Stimulated activated CD4-positive, alpha-beta T cell treated with anti-CD3 and anti-CD28 coated beads, Interleukin-1b, Interleukin-23, amount 100 ng/mL, for 1 hour (primary cell): ENCODE measurements at places on chromosomes 6 and 20.

- DNase-seq, result no peak
Measured at GRCh38 chr6:26520237-26520849, 17.8 kb upstream of the HMGN4 start.

- DNase-seq, result no peak
Measured at GRCh38 chr6:138086573-138087196, 20.5 kb downstream of the PERP start.

DNA sequence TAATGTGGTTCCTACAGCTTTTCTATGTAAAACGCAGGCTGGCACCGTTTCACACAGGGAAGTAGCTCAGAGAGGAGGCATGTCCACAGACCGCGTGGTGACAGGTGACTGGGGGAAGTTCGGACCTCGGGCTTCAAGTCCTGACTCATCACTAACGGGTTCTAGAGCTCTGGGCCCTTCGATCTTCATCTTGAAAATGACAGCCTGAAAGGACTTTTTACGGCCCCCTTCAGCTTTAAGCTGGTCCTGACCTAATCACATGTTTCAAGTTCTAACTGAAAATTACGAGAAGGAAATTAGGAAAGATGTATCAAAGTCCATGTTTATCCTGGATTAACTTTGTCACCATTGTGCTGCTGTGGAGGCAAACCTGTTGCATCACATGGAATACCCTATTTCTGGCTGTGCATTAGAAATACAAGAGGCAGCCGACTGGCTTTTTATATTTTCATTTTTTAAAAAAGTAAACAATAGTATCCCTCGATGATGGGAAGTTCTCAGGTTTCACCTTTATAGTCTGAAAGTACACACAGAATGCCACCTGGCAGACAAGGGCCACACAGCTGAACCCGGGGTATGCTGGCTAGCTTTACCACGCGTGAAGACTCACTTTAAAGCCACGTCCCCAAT, 2.0 kb downstream of the MAN1A1 start:
- DNase-seq, result no peak

DNA sequence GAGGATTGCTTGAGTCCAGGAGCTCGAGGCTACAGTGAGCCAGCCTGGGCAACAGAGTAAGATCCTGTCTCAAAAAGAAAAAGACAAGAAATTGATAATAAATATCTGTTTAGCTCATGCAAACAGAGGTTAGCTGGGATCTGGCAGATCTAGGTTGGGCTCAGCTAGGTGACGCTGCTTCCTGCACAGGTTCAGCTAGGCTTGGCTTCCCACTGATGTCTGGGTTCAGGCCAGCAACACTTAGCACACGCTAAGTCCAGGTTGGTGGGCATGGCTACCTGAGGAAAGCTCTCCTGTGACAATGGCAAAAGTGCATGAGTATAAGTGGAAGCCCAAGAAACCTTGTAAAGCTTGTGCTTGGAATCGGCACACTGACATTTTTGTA, 48.7 kb downstream of the RIN2 start:
- no peak for DNase-seq

DNA sequence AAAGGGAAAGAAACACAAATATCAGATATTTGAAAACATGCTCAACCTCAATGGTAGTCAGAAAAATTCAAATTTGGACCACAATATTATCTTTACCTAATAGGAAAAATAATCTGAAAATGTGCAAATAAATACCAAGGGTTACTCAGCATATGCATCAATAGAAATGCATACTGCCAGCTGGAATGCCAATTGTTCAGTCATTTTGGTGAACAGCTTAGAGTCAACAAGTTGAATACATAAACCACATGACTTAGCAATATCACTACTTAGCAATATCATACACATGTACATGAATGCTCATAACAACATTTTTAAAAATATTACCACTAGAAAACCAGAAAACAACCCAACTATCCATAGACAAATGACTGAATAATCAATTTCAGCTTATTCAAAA, 212.7 kb downstream of the PTPRK start:
- no peak for DNase-seq

- DNase-seq, result no peak
Measured at GRCh38 chr6:160128125-160128683, 6.6 kb downstream of the SLC22A1 start.

- no peak for DNase-seq
Measured at GRCh38 chr6:87364602-87365252, 20.1 kb downstream of the C6orf163 start.

- DNase-seq, result no peak
Measured at GRCh38 chr6:18352842-18353241, 34.3 kb upstream of the RNF144B start.

GRCh38 chr20:52432740-52433139, 241.2 kb upstream of the ZFP64 start:
- no peak for DNase-seq

GRCh38 chr6:159939591-159940016, 29.3 kb upstream of the IGF2R start:
- no peak for DNase-seq

DNA sequence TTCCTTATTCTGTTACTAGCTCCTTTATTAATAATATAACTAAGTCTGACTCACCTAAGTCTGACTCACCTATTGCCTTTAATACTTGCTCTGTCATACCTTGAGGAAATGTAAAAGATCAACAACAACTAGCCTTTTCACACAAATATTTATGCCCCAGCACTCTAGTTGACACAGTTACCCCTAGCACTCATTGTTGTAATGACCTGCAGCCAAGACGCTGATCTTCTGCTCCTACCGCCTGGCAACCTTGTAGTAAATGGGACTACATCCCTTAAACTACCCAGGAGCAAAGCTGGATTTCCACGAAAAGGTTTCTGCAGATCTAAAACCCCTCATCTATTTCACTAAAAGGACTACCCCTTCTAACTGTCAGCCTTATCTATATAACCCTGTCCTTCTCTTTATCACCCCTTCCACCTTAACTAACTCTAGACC, 90.0 kb downstream of the PLG start:
- no peak for DNase-seq

DNA sequence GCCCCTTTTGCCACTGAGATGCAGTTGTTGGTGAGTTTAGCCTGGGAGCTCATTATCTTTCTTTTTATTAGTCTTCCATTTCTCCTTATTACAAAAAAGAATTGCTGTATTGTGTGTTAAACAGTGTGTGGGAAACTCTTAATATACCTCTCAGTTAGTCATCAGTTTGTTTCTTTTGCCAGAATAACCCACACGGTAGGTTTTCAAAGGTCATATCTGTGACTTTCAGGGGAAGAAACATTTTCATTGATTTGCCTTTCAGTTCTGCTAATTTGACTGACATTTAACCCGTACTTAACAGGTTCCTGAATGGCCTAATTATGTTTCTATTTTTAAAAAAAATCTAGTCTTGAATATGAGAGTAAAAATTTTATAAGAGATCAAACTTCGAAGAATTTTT, 145.3 kb downstream of the KHDC1L start:
- no peak for DNase-seq

DNA sequence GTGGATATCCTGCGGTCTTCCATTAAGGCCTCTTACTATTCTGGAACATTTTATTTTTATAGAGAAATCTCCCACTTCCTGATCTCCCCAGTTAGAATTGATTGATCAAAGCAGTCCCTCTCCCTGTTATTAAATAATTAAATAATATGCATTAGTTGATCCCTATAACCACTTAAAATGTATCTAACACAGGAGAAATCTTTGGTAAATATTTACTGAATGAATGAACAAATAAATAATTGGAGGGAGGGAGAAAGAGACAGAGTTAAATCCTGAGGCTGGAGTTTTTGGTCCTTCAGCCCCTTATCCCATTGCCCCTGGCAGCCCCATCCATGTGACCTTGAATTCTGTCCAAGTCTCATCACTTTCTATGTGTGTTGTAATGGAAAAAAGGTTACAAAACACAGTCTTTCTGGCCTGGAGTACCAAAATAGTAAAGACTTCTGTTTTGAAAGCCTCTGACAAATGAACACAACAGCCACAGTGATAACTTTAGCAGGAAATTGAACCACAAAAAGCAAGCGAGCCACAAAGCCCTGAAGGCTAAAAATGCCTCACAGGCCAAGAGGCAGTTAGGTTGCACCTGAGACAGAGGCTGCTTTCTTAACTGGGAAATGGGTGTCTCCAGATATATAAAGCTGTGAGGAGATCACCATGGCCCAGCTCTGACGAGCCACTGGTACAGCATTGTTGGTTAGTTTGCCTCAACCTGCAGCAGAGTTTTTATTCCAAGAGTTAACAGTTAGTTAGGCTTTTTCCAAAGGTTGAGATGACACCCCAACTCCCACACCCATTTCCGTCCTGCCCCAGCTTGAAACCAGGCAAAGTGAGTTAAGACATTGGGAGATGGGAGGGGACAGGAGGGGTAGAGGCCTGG, 11.3 kb downstream of the NT5E start:
- DNase-seq, result no peak

GRCh38 chr6:32568561-32568960, 21.1 kb downstream of the HLA-DRB1 start:
- no peak for DNase-seq

- DNase-seq, result no peak
Measured at GRCh38 chr6:31794294-31794865, 1.2 kb downstream of the VARS1 start.

DNA sequence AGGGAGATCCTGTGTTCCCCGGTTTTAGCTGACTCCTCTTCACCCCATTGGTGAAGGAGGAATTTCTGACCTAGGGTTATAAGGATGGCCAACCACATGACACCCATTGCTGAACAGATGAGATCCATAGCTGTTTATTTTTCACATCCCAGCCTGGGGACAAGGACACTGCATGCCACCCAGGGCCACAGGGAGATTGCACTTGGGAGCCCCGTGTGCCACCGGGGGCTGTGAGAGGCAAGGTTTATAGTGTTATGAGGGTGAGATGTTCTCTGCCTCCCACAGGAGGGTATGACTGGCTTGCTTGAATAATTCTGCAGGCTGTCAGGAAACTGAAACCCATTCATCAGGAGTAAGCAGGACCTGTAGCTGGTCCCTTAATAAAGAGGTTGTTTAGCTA, 14.7 kb upstream of the SLPI start:
- no peak for DNase-seq

DNA sequence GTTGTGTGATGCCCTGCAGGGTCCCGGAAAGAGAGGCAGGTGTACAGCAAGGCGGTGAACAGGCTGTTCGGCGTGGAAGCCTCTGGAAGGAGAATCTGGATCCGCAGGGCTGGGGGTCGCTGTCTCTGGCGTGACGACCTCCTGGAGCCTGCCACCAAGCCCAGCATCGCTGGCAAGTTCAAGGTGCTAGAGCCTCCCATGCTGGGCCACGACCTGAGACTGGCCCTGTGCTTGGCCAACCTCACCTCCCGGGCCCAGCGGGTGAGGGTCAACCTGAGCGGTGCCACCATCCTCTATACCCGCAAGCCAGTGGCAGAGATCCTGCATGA, 36.5 kb downstream of the TGM6 start:
- DNase-seq, result no peak

GRCh38 chr20:41697861-41698559, 79.8 kb upstream of the CHD6 start:
- no peak for DNase-seq

GRCh38 chr6:135728589-135728988, 122.9 kb upstream of the PDE7B start:
- no peak for DNase-seq

GRCh38 chr20:20229595-20229994, 138.3 kb upstream of the INSM1 start:
- no peak for DNase-seq

DNA sequence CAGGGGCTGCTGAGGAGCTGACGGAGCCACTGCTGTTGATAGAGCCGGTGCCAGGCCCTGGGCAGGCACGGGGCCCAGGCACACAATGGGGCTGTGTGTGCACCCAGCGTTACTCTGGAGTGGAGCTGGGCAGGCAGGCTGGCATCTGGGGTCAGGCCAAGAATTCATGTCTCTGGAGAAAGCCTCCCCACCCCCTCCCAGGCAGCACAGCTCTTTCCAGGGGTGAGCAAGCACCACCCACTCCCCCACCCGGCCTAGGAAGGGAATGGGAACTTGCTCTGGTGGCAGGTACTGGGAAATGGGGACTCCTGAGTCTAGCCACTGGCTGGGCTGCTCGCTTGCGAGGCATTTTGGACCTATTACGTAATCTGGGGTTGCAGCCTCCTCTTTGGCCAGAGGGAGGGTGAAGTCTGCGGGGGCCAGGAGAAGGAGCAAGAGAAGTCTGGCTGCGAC, 22.7 kb downstream of the TFEB start:
- DNase-seq, result no peak

DNA sequence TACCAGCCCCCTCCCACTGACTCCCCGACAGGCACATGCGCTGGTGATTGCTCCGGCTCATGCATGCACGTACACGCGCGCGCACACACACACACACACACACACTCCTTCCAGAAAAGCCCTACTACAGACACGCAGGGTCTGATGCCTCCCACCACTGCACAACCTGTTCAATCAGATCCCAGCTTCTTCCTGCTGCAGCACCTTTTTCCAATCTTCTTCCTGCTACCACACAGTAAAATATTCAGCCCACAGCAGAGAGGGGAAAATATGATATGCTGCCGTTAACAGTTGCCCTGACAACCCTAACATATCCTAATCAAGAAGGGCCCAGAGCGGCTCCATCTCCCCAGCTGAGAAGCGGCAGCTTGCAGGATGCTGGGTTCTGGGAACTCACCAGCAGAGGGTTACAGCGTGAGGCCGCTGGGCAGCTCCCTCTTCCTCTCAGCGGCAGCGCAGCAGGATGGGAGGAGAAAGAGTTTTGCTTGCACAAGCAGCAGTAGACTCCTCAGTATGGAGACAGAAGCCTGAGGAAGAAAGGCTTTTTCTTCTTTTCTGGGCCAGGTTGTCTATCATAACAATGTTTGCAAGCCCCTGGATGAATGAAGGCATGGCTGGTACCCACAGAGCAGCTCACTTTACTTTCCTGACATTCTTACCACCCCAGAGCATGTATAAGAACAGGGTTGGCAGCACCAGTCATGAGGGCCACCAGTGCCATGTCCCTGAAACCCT, 23.9 kb downstream of the MAP7 start:
- DNase-seq, result no peak

DNA sequence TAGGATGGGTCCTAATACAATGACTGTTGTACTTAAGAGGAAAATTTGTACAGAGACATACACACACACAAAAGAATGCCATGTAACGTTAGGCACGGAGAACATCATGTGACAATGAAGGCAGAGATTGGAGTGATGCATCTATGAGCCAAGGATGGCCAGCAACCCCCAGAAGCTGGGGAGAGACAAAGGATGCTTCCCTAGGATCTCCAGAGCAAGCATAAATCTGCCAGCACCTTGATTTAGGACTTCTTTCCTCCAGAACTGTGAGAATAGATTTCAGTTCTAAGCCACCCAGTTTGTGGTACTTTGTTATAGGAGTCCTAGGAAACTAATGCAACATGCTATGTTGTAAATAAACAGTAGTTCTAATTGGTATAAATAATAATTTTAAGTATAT, 25.0 kb downstream of the EYA4 start:
- no peak for DNase-seq

DNA sequence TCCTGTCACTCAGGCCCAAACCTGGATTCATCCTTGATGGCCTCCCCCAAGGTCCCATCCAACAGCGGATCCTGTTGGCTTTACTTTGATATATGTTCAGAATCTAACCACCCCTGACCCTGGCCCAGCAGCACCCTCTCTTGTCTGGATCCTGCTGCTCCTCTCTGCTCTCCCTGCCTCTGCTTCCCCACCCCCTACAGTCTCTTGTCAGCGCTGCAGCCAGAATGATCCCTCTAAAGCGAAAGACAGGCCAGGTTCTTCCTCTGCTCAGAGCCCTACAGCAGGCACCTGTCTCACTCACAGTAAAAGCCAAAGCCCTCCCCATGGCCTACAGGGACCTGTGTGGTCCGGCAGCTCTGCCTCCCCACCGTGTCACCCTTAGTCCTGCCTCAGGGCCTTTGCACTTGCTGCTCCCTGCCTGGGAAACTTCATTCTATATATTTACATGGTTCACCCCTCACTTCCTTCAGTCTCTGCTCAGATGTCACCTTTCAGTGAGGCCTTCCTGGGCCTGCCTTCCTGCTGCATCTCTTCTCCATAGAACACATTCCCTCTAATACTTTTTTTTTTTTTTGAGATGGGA, 37.4 kb upstream of the KCNB1 start:
- DNase-seq, result no peak
